Stimulated activated CD8-positive, alpha-beta memory T cell treated with anti-CD3 and anti-CD28 coated beads, Interleukin-4, amount 100 ng/mL, for 48 hours (primary cell): ENCODE measurements at places on chromosomes 6 and 20.

- DNase-seq, result no peak
Observed at GRCh38 chr20:52939141-52939540, 33.0 kb upstream of the TSHZ2 start.

DNA sequence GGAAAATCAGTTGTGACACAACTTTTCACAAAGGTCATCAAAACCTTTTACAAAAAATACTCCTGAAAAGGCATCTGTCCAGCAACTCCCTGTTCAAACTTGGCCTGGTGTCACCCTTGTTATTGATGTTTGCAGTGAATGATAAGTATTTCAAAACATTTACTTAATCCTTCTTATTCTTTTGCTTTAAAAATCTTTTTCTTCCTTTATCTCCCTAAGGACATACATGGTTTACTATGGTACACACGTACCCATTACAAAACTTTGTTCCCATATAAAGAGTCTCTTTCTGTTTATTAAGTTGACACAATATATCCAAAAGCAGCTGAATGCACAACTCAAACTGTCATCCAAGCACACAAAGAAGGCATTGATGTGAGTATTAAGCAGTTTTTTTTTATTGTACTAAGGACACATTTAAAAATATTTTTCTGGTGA, 17.5 kb downstream of the GSTA2 start:
- DNase-seq, result no peak

DNA sequence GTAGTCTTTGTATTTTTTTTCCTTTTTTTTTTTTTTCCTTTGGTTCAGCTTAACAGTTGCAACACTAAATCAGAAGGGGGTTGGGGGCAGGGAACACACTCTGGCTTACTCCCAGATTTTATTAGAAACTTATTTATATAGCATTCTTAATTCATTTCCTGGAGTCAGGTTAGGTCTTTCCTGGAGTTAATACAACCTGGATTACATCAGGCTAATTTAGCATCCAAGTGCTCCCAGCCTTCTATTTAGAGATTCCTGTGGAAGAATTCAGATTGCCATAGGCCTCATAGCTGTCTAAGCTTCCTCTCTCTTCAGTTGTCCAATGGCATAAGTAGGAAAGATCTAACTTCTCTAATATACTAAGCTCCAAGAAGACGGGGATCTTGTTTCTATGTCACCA, 35.8 kb upstream of the PKHD1 start:
- no peak for DNase-seq

DNA sequence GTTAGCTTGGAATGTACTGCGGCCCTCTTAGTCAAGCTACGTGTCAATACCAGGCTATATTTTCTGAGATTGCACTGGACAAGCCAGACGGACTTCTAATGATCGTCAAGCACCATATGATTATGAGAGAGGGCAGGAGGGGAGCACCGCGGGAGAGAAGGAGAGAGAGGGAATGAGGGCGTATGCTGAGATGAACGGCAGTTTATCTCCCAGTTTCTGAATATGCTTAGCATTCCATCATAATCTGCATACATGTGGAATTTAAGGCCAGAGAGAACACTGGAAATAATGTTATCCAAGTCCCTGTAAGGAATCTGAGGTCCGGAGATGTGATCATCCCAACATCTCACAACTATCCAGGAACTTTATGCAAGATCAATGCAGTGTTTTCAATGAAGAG, 60.2 kb downstream of the BFSP1 start:
- DNase-seq, result no peak

GRCh38 chr6:7381092-7381491, 8.4 kb downstream of the CAGE1 start:
- no peak for DNase-seq
